Hippocampal formation (tissue), 2 donors: ENCODE measurements at places on chromosomes 4 and X.

- DNase-seq: no peak
Measured at GRCh38 chrX:48461830-48462229, 8.2 kb downstream of the SLC38A5 start.

DNA sequence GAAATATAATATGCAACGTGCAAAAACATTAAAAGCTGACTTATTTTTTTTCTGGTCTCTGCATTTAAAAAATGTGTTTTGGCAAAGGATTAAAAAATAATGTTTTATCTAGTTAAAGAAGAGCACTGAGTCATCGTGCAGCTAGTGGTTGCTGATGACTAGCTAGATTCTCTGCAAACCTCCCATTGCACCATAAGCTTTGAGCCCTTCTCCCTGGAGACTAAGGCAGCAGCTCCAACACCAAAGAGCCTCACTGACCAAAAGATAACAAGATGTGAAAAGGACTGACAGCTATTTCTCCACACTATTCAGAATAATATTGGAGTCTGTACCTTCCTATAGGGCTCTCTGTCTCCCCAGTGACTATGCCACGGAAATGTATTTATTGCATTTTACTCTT lies 424.3 kb downstream of the SLITRK2 start:
- DNase-seq: no peak

DNA sequence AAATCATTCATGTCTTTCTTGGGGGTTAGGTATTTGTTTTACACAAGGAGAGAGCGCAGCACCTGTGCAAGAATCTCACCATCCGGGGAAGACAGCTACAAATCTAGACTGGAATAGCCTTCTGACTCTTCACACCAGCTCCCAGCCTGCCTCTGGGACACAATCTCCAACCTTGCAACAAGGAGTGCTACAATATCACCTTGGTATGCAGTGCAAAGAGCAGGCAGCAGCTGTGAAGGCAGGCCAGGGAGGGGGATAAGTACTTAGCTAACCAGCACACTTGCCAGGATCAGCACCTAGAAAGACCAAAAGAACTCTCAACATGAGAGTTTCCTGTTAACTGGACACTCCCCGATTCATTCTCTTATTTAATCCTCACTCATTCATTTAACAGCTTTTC lies 235.3 kb downstream of the AR start:
- DNase-seq: no peak

DNA sequence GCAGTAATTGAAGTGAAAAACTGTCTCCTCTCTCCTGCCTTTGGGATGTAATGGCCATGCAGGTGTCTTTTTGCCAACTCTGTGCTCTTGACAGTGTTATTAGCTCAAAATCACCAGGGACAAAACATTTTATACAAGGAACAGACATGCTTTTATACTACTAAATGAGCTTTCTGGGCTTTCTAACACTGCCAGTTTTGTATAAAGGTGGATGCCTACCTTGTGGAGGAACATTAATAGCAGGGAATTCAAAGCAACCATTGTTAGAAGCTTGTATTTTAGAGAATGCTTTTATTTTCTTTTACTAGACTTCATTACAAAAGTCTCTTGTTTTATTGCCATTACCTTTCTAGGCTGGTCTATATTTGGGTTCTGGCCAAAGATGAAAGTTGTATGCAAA lies 54.7 kb upstream of the ARSJ start:
- DNase-seq: no peak

DNA sequence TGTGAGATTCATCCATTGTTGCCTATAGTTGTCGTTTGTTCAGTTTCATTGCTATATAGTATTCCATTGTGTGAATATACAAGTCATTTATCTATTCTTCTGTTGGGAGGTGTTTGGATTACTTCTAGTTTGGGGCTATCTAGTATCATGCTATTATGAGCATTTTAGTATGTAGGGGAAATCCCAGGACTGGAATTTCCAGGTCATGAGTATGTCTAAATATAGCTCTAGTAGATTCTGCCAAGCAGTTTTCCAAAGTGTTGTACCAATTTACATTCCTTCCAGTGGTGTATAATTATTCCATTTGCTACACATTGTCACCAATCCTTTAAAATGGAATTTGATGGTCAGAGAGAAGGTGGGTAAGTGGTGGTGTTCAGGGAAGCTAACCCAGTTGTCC lies 30.1 kb downstream of the EGFL6 start:
- DNase-seq: no peak

DNA sequence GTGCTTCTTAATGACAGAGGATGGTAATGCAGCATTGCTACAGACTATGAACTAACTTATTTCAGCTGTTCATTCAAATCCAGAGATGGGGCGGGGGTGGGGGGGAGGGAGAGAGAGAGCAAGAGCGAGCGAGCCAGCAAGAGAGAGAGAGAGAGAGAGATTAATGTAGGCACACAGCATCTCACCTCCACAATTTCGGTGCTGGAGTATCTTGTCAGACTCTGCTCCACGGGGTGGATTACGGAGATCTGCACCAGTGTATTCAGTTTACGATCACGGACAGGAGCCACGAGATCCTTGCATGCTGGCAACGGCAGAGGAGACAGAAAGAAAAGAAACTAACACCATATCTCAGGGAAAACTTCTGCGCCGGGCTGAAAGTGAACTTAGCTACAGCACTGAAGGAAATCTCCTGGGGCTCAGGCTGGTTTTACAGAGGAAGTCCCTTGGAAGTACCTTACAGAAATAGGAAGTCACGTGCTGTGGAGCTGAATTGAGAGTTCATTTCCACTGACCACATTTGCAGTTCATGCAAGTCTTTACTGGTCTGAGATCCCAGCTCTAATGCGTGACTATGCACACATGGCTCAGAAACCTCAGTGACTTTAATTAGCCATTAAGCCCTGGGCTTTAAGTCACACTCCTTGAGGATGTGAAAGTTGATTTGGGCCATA lies 440.9 kb downstream of the INPP4B start:
- peak; percentile 48 for DNase-seq

GRCh38 chr4:128757712-128758111 lies 51.8 kb upstream of the JADE1 start:
- DNase-seq: peak; percentile 2

GRCh38 chrX:15674514-15674840 lies 9.9 kb upstream of the CLTRN start:
- no peak for DNase-seq

- no peak for DNase-seq
Measured at GRCh38 chr4:57053508-57053907, 56.7 kb downstream of the IGFBP7 start.

DNA sequence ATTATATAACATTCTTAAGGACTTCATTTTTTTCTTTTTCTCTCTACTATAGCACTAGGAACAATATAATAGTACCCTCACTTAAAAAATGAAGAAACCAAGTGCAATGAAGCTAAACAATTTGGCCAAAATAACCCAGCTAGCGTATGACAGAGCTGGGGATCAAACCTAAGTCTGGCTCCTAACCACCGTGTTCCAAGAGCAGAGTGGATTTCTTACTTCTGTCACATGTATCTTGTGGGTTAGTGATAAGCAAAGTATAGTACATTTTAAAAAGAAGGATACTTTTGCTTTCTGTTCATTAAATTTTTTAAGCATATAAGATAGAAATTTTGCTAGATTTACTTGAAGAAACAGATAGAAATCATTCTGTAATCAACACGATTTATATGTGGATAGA lies 11.5 kb downstream of the LIMCH1 start:
- no peak for DNase-seq

DNA sequence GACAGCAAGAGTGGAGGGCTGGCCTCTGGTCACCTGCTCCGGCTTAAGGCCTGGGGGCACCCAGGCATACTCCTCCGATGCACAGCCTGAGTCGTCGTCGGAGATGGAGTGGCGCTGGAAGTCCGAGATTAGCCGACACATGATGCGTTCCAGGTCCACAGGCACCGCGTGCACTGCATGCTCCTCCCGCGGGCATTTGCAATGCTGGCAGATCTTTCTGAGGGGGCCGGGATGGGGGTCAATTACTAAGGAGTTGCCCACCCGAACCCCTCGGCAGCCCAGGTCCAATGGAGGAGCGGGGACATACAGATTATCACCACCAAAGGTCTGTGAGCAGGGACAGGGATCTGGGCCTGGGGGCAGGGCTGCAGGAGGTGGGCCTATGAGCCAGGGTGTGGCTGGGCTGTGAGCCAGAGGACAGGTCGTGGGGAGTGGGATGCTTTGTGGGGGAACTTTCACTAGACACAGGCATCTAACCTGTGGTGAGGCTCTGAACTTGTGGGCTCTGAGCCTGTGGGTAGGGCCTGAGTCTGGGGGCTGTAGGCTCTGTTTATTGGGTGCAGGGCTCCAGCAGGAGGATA lies 2.4 kb downstream of the PRICKLE3 start:
- no peak for DNase-seq

- DNase-seq: no peak
Measured at GRCh38 chr4:44670506-44671199, 7.6 kb upstream of the GUF1 start.

DNA sequence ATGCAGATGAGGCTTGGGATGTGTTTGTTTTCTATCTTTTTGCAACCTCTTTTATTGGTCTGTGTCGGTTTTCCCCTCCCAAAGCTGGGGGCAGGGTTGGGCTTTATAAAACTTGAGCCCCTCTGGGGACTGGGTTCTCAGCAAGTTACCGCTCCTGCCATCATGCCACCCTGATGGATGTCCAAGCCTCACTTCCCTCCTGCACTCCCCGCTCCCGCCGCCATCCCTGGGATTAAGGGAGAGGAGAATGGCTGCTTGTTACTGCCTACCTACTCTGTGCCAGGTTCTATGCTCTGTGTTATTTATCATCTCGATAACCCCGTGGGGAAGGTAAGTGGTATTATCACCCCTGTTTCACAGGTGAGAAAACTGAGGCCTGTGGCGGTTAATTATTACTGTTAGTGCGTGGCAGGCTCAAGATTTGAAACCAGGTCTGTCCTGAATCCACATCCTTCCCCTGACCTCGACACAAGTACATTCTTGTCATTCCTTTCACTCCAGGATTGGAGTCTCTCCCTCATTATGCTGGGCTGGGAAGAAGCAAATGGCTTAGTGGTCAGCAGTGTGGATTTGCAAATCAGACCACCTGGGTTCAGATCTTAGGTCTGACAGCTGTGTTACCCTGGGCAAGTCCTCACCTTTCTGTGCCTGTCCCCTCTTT lies 4.5 kb downstream of the UBA1 start:
- no peak for DNase-seq

GRCh38 chrX:9069573-9069972 lies 35.6 kb upstream of the FAM9B start:
- no peak for DNase-seq

GRCh38 chr4:6008766-6009385 lies 9.4 kb downstream of the C4orf50 start:
- no peak for DNase-seq

DNA sequence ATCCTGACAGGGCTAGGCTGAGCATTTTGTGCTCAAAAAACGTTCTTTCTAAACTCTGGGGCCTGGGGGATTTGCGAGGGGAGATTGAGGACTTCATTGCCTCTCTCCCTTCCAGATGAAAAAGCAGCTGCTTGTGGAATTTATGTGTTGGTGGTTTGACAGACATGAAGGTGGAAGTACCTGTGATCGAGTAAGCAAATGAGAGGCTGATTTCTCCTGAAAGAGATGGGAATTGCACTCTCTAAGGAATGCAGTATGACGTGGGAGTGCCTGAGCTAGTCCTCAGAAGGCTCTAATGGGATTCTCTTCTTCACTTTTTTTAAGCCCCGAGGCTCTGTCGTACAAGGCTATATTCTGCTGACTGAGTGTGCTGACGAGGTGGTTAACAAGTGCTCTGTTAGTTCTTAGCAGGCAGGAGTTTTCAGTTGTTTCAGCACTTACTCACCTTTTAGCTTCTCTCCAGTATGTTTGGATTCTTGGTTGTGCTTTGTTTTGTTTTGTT lies 426.8 kb upstream of the CNKSR2 start:
- no peak for DNase-seq

- no peak for DNase-seq
Measured at GRCh38 chrX:100615005-100615404, 21.6 kb downstream of the TSPAN6 start.

DNA sequence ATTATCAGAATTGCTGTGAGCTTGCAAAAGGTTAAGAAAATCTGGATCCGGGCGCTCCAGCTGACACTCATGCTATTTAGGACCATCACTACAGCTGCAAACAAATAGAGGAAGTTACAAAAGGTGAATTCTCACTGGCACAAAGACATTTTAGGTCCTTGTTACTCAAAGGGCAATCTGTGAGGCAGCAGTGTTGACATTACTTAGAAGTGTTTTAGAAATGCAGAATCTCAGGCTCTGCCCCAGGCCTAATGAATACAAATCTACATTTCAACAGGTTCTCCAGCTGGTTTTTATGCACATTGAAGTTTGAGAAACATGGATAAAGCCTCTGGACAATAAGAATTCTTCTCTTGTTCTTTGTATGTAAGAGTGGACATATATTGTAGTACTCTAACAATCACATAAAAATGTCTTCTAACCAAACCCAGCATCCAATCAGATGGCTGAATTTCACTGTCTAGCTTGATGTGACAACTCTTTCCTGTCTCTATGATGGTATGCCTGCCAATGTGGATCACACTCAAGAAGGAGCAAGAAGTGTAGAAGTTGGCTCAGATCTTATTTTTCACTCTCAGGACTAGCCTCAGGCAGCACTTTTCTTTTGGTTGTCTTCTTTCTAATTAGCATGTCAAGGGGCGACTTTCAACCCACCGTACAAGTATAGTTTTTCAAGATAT lies 18.8 kb downstream of the SLC7A11 start:
- no peak for DNase-seq

GRCh38 chr4:7845493-7846128 lies 94.0 kb downstream of the AFAP1 start:
- DNase-seq: no peak

GRCh38 chrX:26952213-26952612 lies 510.9 kb downstream of the PPP4R3C start:
- DNase-seq: no peak

DNA sequence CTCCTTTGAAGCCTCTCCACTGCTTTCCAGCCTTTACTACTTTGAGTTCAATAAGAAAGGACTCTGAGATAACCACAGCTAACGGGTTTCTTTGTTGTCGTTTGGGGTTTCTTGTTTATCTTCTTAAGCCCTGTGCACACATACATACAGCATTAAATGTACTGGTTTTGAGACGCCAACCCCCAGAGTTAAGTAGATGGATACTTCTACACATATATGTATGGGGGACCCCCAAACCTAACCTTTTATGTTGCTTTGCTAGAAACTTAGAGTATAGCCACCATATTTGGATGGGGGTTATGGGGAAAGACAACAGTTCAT lies 697 bp downstream of the CEP135 start:
- DNase-seq: no peak

GRCh38 chr4:138576684-138577083 lies 334.5 kb upstream of the SLC7A11 start:
- DNase-seq: no peak
